ENCODE measurements at places on chromosomes 12 and 14.

DNA sequence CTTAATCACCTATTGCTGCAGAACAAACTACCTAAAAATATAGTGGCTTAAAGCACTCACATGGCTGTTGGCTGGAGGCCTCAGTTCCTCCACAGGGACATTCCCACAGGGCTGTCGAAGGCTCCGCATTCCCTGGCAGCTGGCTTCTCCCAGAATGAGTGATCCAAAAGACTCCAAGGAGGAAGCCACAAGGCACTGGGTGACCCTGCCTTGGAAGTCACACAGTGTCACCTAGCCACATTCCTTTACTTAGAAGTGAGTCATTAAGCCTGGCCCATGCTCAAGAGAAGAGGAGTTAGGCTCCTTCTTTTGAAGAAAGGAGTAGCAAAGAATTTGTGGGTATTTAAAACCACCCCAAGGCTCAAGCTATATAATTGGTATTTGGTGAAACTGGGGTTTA, 63.9 kb upstream of the MAP1LC3B2 start:
- no peak for DNase-seq

GRCh38 chr14:78479127-78479780, 309.1 kb downstream of the NRXN3 start:
- DNase-seq: no peak

DNA sequence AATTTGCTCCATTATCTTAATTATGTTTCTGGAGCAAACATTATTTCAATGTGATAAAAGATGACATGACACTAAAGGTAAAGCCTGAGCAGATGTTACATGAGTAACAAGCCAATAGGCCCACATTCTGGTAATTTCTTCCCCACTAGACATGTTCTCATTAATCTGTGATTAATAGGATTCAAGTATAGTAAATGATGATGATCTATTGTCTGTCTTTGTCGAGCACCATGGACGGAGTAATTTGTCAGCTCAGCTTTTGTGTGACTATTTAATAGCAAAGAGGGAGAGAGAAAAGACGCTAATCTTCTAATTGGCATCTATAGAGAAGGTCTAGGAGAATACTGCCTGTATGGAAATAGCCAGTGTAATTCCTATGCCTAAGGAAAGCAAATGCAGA, 62.2 kb upstream of the INSM2 start:
- no peak for DNase-seq

- DNase-seq: no peak
Observed at GRCh38 chr14:60051721-60052221, 40.0 kb upstream of the PCNX4 start.

GRCh38 chr14:37403626-37404025, 191.4 kb downstream of the FOXA1 start:
- DNase-seq: no peak

DNA sequence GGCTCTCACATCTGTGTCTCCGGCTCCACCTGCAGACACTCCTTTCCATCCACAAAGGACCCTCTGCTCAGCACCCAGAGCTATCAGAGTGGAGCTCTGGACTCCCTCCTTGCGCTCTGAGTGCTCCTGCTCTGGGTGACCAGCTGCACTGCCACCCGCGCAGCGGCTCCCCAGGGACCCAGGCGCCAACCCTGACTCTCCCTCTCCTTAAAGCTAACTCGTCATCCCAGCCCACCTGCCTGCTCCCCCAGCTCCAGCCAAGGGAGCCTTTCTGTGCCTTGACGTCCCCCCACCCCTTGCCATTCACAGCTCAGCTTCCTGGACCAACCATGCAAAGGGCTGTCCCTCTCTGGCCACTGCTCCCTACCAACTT, 99.0 kb downstream of the SETD3 start:
- no peak for DNase-seq

GRCh38 chr14:36675581-36675980, 13.9 kb downstream of the PAX9 start:
- DNase-seq: no peak

DNA sequence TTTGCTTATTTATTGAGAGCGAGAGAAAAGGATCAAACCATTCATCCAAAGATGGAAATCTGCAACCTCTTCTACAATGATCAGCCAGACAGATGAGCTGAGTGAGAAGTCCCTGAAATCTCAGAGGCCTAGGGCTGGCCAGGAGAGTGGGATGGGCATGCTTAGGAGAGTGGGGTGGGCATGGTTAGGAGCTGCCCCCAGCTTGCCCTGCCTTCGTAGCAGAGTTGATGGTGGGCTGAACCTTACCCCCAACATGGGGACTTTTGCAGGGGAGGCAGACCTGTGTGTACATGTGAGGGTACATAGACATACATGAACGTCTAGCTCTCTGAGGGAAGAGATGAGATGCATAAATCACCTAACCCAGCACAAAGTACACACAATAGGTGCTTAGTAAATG, 95.7 kb upstream of the ESRRB start:
- no peak for DNase-seq

Data from activated CD4-positive, alpha-beta T cell treated with anti-CD3 and anti-CD28 coated beads, Interleukin-2, amount 50 U/mL, for 4 hours (primary cell).